ENCODE measurements at places on chromosomes 4 and X.
A peak's percentile ranks its signal among the peaks of the same experiment; 100 is the strongest.

- no peak for DNase-seq
Observed at GRCh38 chr4:56742080-56742871, 61.2 kb upstream of the HOPX start.

GRCh38 chr4:5206016-5206790 is 154.9 kb downstream of the STK32B start:
- DNase-seq = peak; percentile 80

DNA sequence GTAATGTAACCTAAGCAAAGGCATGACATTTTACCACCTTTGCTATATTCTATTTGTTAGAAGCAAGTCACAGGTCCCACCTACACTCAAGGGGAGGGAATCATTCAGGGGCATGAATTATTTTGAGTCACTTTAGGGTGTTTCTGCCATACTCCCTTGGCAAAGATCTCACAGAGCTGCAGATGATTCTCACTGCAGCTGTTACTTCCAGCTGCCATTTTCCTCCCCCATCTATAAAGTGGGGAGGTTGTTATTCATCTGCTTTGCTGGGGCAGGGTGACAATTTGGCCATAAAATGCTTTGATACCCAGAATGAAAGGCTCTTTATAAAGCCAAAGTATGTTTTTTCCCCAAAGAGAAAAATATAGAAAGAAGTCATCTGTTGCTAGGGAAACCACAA is 136.5 kb upstream of the SMIM31 start:
- no peak for DNase-seq

- peak; percentile 86 for DNase-seq
Observed at GRCh38 chrX:46903458-46904242, 8.6 kb upstream of the JADE3 start.

DNA sequence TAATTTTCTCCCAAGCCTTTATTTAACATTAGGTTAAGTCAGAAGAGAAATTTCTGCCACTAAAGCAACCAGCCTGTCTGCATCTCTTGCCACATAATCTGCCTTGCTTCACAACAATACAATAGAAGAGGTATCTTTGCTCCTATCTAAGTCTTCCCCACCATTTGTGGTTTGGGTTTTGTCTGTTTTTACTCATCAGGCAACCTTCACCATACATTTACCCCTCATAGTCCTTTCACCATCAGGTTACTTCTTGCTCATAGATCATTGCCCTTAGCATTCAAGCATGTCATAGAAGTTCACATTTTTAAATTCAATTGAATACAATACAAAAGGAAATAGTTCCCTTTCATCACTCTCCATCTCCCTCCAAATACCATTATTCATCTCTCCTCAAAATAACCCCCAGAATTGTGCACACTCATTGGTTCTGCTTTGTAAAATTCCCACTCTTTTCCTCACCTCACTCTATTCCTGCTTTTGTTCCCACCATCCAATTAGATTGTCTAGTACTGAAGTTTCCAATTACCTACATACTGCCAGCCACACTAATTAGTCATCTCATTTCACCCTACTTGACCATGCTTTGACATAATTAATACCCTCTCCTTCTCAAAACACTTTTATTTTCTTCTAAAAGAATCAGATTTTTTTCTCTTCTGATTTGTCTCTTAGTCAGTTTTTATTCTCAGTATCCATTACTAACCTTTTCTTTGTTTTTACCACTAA is 1957.0 kb upstream of the AGA start:
- no peak for DNase-seq

- no peak for DNase-seq
Observed at GRCh38 chr4:38993683-38994082, 38.5 kb downstream of the TMEM156 start.
